ENCODE measurements at places on chromosomes 13 and 19.

DNA sequence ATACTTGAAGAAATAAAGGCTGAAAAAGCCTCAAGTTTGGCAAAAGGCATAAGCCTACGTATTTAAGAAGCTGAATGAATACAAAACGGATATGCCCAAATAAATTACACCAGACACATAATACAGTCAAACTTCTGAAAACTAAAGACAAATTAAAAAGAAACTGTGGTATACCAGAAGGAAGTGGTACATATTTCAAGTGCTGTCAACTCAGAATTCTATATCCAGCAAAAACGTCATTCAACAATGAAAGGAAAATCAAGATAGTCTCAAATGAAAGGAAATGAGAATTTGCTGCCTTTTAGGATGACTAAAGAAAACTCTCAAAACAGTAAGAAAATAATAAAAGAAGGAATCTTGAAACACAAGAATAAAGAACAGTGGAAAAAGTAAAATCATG is 69.5 kb downstream of the POLR1D start:
- DNase-seq, result no peak

- no peak for DNase-seq
These were observed 1.3 kb upstream of the IRF2BP1 start for GRCh38 chr19:45887200-45887710.

GRCh38 chr19:45409557-45409920 is 3.1 kb downstream of the POLR1G start:
- no peak for DNase-seq

DNA sequence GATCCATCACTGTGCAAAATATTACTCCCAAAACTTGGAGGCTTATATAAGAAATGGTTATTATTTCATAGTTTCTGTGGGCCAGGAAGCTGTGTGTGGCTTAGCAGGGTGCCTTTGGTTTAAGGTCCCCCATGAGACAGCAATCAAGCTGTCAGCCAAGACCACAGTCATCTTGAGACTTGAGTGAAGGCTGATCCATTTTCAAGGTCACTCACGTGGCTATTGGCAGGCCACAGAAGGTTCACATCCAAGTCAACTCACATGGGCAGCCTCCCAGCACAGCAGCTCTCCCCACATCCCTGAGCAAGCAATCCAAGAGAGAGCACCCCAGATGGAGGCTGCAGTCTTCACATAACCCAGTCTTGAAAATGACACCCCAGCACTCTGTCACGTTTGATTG is 537.4 kb downstream of the MYO16 start:
- no peak for DNase-seq

DNA sequence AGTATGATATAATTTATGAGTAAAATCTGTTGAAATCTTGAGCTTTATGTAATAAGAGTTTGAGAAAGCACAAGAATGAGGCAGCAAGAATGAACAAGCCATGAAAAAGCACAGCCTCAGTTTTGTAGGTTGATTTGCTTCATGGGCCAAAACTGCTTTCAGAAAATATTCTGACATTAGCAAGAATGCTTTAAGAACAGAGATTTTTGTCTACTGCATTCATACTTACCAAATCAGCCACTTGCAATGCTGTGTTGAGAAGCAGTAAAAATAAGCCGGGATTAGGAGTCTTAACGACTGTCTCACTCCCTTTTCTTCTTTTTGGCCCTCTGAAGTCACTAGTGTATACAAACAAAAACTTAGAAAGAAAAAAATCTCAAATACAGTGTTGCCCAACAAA is 114.5 kb downstream of the POSTN start:
- DNase-seq, result no peak

GRCh38 chr13:49536144-49536873 is 40.6 kb downstream of the PHF11 start:
- no peak for DNase-seq

- DNase-seq, result peak; percentile 48
These were observed 3.9 kb upstream of the TTC9B start for GRCh38 chr19:40221858-40222619.

DNA sequence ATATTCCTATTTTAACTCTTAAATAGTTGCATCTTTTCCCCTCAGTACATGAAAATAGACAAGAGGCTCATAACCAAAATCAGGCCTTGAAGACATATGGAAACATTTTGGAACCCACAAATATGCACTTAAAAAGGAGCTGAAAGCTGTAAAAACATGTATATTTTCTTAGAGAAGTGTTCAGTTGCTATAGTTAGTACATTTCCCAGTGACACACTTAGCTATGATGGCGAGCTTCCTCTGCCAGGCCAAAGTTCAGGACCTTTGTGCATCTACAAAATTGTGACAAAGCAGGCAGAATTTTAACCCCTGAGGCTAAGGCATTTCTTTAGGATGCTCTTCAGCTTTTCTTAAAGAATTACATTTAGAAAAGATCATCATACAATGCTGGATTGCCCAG is 54.5 kb downstream of the RCBTB2 start:
- no peak for DNase-seq

GRCh38 chr19:41588497-41589209 is 12.7 kb downstream of the CEACAM21 start:
- no peak for DNase-seq

GRCh38 chr19:40281381-40282208 is 3.5 kb downstream of the AKT2 start:
- DNase-seq, result no peak

DNA sequence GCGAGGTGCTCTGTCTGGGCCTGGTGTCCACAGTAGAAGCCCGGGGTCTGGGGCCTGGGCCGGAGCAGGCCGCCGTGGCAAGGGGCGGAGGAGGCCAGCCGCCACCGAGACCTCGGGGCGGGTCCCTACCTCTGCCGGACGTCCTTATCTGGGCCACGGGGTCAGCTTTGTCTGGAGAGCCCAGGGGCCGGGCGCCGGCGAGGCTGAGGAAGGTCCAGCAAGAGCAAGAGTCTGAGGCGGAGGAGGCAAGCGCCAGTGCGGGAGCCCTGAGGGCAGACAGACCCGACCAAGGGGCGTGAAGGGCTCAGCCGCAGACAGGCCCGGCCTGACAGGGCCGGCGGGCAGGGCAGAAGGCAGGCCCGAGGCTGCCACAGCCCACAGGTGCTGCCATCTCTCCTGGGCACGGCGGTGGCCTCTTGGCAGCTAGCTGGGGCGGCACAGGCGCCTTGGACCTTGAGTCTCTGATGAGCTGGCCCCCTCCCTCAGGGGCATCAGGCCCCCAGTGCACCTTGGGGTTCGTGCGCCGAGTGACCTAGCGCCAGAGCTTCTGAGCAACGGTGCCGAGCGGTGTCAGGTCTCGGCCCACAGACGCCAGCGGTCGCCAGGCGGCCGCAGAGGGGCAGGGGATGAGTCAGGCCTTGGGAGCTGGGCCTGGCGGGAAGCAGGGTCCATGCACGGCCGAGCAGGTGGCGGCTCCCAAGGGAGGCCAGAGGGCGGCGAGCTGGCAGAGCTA is 19.1 kb upstream of the AKAP8 start:
- no peak for DNase-seq

DNA sequence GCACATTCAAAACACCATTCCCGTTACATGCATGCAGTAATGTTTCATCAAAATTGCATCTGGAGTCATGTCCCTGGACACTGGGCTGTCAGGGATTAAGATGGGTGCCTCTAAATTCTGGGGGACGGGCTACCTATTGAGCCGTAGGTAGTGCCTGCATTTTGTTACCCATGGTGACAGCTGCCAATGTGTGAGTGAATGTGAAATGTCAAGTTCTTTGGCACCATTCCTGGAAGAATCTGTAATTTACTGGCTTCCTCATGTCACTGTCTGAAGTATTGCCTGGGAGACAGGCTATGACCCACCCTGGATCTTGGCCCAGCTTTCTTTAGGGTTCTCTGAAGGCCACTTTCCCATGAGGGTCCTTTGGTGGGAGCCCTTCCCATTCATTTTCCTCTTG is 266.1 kb downstream of the TSHZ3 start:
- no peak for DNase-seq

- DNase-seq, result no peak
These were observed 108.5 kb upstream of the GPC6 start for GRCh38 chr13:93118081-93118615.

DNA sequence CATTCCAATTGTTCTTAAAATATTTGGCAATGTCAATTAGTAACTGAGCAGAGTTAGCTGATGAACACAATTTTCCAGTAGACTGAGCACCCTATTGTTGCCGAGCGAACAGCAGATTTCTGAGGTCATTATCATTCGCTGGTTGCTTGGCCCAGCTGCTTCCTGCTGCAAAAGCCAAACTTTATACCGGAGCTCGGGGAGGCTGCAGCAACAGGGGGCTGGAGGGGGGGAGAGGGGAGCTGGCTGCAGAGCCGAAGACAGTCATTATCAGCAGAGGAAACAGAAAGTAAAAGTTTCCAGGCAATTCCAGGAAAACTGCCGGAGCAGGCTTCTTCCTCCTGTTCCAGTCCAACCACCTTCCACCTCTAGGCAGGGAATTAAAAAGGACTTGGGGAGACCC is 77.9 kb downstream of the ZNF536 start:
- no peak for DNase-seq

DNA sequence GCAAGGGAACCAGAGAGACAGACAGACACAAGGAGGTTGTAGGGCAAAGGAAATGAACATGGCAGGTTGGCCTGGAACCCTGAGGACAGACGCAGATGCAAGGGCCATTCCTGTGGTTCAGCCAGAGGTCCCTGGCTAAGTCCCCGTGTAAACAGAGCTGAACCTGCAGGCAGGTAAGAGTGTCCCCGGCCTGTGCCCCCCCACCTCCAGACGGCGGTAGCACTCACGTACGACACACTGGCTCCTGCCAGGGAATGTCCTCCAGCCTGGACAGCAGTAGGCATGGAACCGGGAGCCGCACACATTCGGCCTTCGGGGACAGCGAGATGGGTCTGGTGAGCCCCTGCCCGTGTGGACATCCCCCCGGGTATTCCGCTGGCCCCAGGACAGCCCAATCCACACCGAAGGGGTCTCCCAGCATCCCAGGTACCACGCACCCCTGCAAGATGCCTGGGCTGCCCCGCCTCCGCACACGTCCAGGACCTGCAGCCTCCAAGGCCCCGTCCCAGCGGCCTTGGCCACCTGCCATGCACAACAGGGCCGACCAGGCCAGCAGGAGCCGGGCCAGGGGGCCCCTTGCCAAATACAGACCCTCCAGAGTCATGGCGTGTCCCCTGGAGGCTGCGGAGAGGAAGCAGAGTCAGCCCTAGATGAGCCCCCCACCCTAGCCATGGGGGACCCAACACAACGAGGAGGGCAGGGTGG is 2.4 kb downstream of the FBN3 start:
- no peak for DNase-seq

GRCh38 chr13:105814902-105815250 is 720.6 kb downstream of the EFNB2 start:
- DNase-seq, result peak; percentile 39

- peak; percentile 93 for DNase-seq
These were observed 27.2 kb downstream of the PBX4 start for GRCh38 chr19:19591133-19591825.

DNA sequence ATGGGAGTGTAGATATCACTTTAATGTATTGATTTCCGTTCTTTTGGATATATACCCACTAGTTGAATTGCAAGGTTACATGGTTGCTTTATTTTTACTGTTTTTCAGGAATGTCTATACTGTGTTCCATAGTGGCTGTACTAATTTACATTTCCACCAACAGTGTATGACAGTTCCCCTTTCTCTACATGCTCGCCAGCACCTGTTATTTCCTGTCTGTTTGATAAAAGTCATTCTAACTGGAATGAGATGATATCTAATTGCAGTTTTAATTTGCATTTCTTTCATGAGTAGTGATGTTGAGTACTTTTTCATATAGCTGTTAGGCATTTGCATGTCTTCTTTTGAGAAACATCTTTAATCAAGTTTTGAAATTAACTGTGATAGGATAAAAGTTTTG is 818.6 kb downstream of the SLITRK6 start:
- no peak for DNase-seq

DNA sequence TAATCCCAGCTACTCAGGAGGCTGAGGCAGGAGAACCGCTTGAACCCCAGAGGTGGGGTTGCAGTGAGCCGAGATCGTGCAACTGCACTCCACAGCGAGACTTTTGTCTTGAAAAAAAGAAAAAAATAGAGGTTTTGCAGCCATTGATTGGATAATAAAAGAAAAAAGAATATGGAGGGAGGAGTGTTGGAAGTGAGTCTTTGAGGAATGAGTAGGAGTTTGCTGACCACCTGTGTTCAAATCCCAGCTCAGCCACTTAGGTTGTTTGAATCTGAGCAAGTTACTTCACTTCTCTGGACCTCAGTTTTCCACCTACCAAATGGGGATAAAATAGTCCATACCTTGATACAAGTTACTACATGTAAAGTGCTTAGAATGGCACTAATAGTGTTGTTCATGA is 6.2 kb downstream of the NRTN start:
- DNase-seq, result no peak

DNA sequence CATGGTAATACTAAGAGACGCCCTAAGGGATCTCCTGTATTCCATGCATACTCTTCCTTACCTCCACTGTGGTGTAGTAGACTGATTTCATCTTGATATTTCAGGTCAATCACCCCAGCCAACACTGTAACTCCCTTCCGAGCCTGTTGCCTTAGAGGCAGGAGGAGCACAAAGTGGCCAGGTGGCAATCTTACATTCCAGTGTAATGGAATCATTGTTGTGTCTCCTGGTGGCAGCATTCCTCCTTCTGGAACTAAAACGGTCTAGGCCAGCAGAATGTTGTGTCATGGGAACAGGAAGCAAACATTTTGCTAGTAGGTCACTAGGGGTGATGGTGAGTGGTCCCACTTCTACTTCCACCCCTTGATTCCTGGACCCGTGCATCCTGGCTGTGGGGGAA is 405.7 kb upstream of the SLC10A2 start:
- DNase-seq, result no peak

DNA sequence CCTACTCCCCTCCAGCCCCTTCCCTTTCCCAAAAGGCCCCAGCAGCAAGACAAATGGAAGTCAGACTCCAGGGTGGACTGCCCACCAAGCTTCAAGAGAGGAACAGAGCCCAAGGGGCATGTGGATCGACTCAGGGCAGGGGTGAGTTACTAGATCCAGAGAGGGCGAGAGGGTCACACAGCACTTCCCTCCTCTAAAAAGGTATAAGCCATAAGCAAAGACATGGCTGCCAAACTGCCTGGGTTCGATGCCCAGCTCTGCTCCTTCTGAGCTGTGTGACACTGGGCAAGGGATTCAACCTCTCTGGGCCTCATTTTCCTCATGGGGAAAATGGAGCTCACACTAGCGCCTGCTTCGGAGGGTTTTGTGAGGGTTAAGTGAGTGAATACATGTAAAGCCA is 3.8 kb downstream of the PPP1R14A start:
- no peak for DNase-seq

GRCh38 chr13:97067017-97067895 is 73.0 kb upstream of the OXGR1 start:
- no peak for DNase-seq

GRCh38 chr19:45254044-45254531 is 3.0 kb downstream of the MARK4 start:
- no peak for DNase-seq

GRCh38 chr13:78022164-78022877 is 103.7 kb upstream of the EDNRB start:
- DNase-seq, result peak; percentile 27

Data from epithelial cell of prostate (primary cell).